Omental fat pad (tissue), 4 donors: ENCODE measurements at places on chromosomes 4 and X.

GRCh38 chr4:28350485-28350884, 1489.8 kb downstream of the STIM2 start:
- no peak for DNase-seq

GRCh38 chrX:71302461-71303213, 1.1 kb downstream of the ITGB1BP2 start:
- no peak for DNase-seq

- DNase-seq: no peak
Observed at GRCh38 chr4:28505064-28505463, 1644.4 kb downstream of the STIM2 start.

- DNase-seq: no peak
Observed at GRCh38 chrX:38166478-38167083, 54.1 kb downstream of the SRPX start.

- no peak for DNase-seq
Observed at GRCh38 chr4:181176306-181176705, 1066.9 kb upstream of the TENM3 start.

- no peak for DNase-seq
Observed at GRCh38 chr4:107404591-107405300, 315.3 kb downstream of the PAPSS1 start.

GRCh38 chrX:10654960-10655359, 34.6 kb upstream of the MID1 start:
- no peak for DNase-seq

GRCh38 chrX:17007134-17007768, 60.8 kb downstream of the REPS2 start:
- DNase-seq: no peak

DNA sequence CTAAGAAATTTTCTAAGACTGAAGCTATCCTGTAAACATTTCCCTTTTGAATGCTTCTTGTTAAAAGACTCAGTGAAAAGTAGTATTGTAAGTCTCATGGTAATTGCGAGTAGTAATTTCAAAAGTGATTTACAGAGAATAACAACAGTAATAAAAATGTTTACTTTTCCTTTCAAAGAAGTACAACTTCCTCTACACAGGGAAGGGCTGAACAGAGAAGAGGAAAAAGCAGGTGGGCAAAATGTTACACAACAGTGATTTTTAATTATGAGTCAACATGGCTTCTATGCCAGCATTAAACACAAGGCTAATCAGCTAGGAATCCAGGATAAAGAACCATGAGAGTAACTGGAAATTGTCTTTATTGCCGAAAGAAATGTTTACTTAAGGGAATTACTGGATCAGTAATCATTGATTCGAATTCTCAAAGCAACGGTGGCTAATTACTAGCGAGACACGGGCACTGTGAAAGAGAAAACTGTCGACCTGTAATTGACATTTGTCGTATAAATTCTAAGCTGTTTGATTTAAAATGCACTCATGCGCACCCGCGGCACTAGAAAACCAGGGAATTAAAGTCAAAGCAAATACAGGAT, 15.4 kb downstream of the UTP3 start:
- DNase-seq: no peak

DNA sequence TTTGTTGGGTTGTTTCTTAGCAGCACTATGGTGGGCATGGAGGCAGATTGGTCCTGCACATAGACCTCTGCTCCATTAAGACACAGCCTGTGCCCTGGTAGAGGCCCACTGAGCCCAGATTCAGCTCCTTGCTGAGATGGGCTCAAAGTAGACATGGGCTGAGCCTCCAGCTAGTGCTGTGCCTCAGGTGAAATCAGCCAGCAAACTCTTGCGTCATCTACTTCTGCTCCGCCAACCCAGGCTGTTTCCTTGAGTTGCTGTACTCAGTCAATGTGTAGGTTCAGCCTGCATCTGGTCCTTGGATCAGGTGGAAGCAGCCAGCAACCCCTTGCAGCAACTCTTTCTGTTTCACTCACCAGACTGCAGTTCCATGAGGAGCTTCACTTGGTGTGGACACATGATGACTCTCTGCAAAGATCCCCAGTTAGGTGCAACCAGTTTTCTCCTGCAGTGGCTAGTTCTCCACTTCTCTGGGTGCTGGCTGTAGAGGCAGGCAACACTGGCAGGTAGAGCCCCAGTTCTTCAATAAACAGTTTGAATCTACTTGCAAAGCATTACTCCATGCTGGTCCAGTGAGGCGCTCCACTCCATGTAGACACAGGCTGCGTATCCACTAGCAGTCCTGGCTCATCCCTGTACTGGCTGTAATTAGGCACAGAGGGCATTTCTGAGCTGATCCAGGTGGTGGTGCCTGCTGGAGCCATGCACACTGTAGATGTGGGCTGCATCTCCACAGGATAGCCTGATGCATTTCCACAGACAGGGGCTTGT, 199.0 kb upstream of the MAMLD1 start:
- no peak for DNase-seq

GRCh38 chr4:3412257-3413020, 29.3 kb upstream of the HGFAC start:
- DNase-seq: no peak

DNA sequence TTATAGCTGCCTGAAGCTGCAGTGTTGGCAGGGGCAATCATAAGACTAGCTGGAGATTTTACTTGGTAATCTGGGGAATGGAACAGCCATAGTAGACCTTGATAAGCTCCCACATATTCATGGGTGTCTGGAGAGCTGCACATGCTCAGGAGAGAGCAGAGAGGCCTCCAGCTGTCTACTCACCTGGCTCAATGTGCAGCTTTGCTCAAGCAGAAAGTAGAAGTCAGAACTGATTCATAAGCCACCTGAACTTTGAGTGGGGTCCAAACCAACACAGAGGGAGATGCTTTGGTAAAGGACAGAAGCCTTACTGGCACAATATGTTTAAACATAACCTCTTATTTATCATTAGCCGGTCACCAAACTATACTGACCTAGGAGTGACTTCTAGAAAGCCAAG, 54.4 kb downstream of the KDM6A start:
- DNase-seq: no peak

GRCh38 chr4:112807083-112807482, 170.1 kb downstream of the LARP7 start:
- no peak for DNase-seq

- DNase-seq: no peak
Observed at GRCh38 chrX:24566240-24566639, 80.9 kb downstream of the PCYT1B start.

GRCh38 chr4:154559494-154560418, 3.1 kb upstream of the FGB start:
- DNase-seq: no peak

GRCh38 chrX:2712428-2712827, 21.3 kb downstream of the CD99 start:
- no peak for DNase-seq

DNA sequence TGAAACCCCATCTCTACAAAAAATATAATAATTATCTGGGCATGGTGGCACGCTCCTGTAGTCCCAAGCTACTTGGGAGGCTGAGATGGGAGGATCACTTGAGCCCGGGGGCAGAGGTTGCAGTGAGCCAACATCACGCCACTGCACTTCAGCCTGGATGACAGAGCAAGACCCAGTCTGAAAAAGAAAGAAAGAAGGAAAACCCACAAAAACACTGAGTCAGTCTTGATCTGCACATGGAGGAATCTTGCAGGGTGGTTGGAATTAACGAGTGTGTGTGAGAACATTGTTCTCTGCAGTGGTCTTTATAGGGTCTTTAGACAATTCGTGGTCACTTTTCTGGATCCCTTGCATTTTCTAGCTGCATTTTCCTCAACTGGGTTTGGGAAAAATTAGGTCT, 23.2 kb downstream of the ADD1 start:
- no peak for DNase-seq

DNA sequence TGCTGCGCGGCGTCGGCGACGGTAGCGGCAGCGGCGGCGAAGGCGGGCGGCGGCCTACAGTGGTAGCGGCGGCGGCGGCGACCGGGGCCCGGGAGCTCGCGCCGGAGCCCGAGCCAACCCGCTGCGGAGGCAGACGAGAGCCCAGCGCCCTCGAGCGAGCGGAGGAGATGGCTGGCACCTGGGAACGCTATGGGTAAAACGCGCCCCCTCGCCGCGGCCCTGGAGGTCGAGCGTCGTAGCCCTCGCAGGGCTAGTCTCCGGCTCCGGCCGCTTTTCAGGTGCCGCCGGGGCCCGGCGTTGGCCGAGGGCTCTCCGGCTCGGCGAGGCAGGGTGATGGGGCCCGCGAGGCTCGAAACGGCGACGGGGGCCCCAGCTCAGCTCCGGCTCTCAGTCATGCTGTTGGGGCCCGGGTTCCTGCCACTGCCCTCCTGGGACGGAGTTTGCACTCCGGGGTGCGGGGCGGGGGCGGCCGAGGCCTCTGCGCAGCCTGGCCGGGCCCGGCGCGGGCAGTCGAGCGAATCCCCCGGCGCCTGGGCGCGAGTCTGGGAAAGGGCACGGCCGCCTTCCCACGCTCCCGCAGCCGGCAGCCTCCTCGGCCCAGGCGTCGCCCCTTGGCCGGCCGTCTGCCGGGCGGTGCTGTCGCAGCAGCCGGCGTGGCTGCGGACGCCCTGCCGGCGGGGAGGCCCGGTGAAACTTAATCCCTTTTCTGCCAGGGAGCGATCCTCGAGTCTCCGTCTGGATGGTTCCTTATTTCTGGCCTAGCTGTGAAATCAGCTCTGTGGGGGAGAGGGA, 768 bp downstream of the MID2 start:
- no peak for DNase-seq

DNA sequence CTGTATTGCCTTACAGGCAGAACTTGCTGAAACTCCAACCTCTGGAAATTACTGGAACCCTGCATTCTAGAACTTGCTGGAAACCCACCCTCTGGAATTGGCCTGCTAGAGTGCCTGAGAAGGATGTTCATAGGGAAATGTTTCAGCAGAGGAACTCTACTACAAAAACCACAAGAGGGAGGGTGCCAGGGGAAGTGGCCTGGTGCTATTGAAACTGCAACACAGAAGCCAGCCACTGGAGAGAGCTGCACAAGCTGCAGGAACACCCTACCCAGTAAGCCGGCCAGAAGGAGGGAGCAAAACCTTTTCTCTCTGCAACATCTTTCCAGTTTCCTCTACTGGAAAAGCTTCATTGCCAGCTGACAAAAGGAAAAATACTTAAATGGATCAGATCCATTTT, 2.5 kb upstream of the BRWD3 start:
- DNase-seq: no peak

- no peak for DNase-seq
Observed at GRCh38 chrX:133837091-133837490, 148.3 kb downstream of the GPC3 start.

DNA sequence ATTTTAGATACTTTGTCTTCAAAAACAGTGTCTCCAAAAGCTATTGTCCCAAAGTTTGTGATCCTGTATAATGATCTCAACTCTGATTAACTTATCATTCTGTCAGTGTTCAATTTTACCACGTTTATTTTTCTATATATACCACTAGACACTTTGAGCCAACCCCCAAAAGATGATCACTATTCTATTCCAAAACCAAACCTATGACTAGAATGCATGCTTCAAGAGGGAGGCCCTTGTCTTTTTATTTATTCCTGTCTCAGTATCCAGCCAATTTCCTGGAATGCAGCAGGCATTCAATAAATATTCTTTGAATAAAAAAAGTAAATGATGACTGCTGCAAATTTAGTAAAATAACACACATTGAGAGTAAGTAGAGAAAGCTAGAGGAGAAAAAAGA, 275.6 kb downstream of the LDB2 start:
- DNase-seq: no peak

DNA sequence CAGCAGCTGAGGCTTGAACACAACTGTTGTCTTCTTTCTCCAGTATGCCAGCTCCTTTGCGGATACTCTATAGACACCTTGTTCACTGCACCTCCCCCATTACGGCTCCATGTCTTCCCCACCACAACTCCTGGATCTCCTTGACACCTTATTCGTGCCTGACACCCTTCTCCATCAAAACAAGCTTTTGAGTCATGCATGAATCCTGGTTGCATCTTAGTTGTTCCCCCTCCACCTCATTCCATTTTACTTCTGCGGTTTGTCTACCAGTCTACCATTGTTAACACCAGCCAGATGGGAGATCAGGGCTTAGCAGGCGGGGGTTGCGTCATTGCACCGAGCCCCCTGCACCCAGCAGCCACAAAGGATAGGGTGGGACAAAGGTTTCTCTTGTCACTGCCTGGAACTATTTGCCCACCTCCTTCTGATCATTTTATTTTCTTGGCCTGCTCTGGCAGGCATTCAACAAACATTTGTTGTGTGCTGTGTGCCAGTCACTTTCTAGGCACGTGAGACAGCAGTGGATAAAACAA, 2.0 kb upstream of the CDK16 start:
- DNase-seq: no peak

- no peak for DNase-seq
Observed at GRCh38 chrX:53073115-53073586, 9.0 kb upstream of the TSPYL2 start.

DNA sequence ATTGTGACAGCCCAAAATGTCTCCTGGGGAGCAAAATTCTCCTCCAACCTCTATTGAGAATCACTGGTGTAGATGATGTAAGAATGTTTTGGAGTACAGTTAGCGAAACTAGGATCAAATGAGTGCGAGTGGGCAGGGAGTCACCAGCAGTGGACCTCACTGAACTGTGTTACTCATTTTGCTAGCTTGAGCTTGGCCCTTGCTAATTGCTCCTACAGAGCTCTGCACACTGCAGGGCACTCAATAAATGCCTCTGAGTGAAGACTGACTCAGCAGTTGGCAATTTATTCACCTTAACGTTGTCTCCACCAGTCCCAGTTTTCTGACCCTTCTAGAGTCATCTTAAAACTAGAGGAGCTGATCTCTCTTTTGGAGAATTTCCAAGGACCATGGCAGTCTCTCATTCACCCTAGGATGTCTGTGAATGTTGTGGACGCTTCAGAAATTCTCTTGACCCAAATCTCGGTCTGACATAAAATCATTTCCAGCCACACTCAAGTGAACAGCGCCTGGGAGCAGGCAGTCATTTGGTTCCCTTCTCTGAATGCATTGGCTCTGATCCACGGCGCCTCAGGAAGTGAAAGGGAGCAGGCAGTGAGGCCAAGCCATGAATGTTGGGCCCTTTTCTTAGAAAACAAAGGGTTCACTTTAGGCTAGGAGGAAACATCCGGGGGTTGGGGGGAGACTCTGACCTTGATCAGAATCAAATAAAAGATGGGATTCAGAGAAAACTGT, 148.1 kb downstream of the NWD2 start:
- no peak for DNase-seq
